GDM1 (cell line): ENCODE measurements at places on chromosomes 4 and X.

GRCh38 chr4:94550352-94550751 lies 98.6 kb downstream of the PDLIM5 start:
- no peak for DNase-seq

DNA sequence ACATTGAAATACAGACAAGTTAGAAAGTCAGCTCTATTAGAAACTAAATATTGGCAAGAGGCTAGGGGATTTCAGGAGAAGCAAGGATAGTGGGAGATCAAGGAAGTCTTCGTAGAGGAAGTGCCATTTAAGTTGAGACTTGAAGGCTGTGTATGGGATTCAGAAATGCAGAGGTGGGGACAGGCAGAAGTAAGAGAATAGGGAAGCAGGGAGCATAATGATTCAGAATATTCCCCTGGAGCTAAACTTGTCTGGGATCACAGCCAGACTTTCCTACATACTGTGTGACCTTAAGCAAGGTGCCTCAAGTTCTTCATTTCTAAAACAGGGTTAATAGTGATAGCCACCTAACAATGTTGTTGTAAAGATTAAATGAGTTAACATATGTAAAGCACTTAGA lies 108.8 kb downstream of the DDIT4L start:
- no peak for DNase-seq

DNA sequence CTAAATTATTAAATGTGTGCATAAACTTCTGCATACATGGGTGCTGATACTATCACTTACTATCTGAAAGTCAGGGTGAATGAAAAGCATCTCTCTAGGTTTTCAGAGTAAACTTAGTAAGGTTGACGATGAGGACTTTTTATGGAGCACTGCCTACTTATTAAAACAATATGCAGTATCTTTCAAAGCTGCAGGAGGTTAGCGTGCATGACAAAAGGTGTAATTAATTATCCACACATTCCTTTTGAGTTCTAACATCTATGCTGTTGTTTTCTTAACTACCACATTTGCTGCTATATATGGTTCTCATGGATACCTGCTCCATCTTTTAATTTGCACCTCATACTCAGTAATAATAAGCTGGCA lies 256.2 kb downstream of the FSTL5 start:
- DNase-seq, result no peak

GRCh38 chrX:16316331-16316730 lies 149.1 kb downstream of the MAGEB17 start:
- no peak for DNase-seq

DNA sequence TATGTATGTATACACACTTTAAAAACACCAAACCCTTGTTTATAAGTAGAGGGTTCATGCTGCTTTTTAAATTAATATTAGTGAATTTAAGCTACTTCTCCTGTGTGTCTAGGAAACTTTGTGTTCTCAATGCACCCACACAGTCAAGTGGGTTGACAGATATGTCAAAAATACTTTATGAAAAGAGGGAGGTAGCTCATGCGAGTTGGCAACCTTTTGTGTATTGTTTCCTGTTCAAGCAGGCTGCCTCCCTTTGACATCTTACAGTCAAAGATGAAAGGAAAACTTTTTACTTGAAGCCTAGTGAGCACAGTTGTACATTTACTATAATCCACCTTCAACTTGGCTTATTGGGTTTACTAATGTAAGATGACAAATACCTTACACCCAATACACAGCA lies 218.4 kb downstream of the KLHL13 start:
- no peak for DNase-seq

GRCh38 chrX:54602563-54602962 lies 72.5 kb downstream of the GNL3L start:
- DNase-seq, result no peak

GRCh38 chrX:50372966-50373365 lies 97.7 kb downstream of the DGKK start:
- no peak for DNase-seq
